OCI-LY7 (cell line): ENCODE measurements at places on chromosomes 3 and 15.
A peak's percentile ranks its signal among the peaks of the same experiment; 100 is the strongest.

GRCh38 chr3:191987831-191988350, 526.9 kb downstream of the PYDC2 start:
- DNase-seq = no peak

- no peak for DNase-seq
Observed at GRCh38 chr3:67578416-67578815, 76.0 kb downstream of the SUCLG2 start.

GRCh38 chr15:65630760-65631159, 9.0 kb downstream of the SLC24A1 start:
- no peak for DNase-seq

GRCh38 chr15:68767833-68768232, 52.9 kb downstream of the ANP32A start:
- no peak for DNase-seq

DNA sequence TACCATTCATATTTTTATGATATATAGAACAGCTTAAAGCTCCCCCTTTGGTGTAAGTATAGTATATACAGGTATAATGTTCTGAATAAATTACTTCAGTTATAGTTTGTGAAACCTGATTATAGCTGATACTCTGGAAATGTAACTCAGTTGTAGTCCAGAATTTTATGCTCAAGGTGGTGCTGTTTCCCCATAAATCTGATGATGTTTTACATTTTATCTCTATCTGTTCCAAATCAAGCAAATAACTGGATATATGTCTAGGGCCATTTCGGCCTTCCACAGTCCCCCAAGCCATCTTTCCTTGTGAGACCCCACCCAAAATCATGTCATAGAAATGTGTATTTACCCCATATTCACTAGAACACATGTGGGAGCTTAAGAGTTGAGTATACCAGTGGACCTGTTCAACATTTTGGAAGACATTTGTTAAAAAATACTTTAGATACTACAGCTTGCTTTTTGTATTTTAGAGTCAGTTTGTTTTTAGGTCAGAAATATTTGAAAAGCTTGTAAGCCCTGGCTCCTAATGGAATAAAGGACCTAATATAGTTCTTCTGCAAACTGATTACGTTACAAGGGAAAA, 107.1 kb downstream of the ATG7 start:
- DNase-seq = peak; percentile 53

GRCh38 chr15:100075229-100075628, 266.5 kb downstream of the ADAMTS17 start:
- no peak for DNase-seq

GRCh38 chr3:153319705-153320554, 157.9 kb downstream of the RAP2B start:
- DNase-seq = no peak

DNA sequence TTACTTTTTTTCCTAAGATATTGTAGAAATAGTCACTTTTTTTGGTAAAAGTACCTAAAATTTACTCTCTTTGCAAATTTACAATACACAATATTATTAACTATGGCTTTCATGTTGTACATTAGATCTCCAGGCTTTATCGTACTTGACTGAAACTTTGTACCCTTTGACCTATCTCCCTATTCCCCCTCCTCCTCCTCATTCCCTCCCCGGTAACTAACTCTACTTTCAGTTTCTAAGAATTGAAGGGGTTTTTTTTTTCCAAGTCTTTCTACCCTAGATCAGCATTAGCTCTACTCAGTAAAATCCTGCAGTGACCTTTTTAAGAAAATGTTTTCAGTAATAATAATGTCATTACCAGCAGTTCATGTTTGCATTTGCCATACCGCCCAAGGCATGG, 10.1 kb downstream of the HACL1 start:
- no peak for DNase-seq

DNA sequence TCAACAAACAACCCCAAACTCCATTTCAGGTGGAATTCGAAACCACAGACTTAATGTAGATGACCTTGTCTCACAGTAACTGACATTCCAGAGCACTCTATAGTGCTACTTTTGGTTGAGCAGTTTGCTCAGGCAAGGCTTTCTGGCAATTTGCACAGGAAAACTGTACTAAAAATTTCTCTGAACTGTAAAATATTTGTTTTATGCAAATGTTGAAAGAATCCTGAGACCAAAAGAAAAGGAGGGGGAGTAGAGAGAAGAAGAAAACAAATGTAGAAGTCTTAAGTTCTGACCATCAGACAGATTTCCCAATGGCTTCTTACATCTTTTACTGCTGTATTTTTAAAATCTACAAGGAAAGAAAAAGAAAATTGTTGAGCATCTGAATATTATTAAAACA, 53.5 kb downstream of the DTWD1 start:
- DNase-seq = no peak

DNA sequence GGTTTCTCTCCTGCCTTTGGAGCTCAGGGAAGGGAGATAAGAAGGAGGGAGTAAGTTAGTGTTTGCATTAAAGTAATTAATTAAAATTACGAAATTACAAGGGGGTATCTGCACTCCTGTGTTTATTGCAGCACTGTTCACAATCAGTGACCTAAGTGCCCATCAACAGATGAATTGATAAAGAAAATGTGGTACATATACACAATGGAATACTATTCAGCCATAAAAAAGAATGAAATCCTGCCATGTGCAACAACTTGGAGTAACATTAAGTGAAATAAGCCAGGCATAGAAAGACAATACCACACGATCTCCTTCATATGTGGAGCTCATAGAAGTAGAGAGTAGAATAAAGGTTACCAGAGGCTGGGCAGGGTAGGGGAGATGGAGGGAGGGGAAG, 202.0 kb downstream of the SHQ1 start:
- no peak for DNase-seq

DNA sequence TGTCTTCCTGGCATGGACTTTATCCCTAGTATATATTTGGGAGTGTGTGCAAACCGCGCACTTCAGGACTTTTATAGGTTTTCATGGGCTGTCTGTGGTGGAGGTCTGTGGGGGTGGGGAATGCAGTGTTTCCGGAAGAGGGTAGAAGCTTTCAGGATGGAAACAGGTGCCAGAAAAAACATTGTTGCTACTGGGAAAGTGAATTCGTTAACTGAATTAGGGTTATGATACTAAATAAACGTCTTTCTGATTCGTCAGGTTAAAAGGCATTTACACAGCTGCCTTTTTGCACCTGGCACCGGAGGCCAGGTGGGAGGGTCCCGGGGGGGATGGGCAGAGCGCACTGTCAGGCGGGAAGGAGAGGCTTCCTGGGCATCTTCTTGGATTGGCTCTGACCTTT, 62.1 kb downstream of the SLCO3A1 start:
- DNase-seq = peak; percentile 82

DNA sequence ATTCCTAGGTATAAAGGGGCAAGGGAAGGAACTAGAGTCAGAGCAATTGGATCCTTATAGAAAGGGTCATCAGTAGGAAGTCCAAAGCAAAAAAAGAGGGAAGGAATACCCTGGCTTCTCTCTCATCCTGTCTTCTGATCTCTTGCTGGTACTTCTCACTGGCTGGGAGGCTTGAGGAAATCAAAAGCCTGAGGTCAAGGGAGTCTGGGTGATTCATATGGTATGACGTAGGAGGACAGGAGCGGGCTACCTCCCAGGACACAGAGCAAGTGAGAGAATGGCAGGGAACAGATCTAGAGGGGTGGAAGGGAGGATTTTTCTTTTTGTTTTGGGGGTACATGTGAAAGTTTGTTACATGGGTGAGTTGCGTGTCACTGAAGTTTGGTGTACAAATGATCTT, 76.0 kb downstream of the CFAP20DC start:
- no peak for DNase-seq

- no peak for DNase-seq
Observed at GRCh38 chr3:14550651-14551611, 10.8 kb upstream of the GRIP2 start.

- no peak for DNase-seq
Observed at GRCh38 chr3:141229132-141229531, 2.5 kb upstream of the PXYLP1 start.

- DNase-seq = no peak
Observed at GRCh38 chr3:94092086-94092485, 29.2 kb downstream of the NSUN3 start.

- DNase-seq = no peak
Observed at GRCh38 chr3:58383904-58384303, 49.7 kb downstream of the PDHB start.

GRCh38 chr3:43126536-43126935, 20.7 kb upstream of the POMGNT2 start:
- no peak for DNase-seq

DNA sequence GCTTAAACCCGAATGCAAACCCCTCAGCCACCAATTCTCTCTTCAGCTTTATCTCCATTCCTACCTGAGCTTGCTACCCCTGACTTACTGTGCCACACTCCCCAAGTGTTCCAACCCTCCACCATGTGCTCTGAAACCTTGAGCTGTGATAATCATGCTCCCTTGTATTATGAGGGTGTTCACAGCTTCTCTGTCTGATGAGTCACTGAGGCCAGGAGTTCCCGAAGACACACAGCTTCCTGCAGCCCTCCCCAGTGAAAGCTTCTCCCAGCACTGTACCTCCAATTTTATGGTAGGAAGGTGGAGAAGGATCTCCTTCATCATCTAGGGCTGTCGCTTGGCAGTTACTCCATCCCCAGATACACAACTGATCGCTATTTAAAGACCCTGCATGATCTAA, 24.9 kb downstream of the STAC start:
- DNase-seq = no peak

GRCh38 chr3:165346503-165346902, 150.3 kb upstream of the SLITRK3 start:
- no peak for DNase-seq

GRCh38 chr15:27767918-27768640, 331.0 kb downstream of the OCA2 start:
- no peak for DNase-seq

DNA sequence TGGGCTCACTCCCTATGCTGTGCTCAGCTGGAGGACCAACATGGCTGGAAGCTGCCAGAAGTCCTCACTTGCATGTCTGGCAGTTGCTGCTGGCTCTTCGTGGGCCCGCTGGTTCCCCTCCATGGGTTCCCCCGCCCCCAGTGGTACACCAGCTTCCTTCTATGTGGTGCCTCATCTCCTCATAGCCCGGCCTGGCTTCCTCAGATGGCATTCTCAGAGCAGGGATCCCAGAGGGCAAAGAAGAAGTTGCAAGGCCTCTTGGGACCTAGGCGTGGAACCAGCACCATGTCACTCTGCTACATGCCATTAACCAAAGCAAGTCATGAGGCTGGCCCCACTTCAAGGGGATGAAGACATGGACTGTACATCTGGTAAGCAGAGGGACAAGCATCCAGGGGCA, 2.9 kb upstream of the CFAP92 start:
- no peak for DNase-seq

GRCh38 chr3:177751770-177752169, 554.5 kb upstream of the TBL1XR1 start:
- peak; percentile 38 for DNase-seq

- no peak for DNase-seq
Observed at GRCh38 chr3:44983484-44983941, 7.5 kb downstream of the EXOSC7 start.

DNA sequence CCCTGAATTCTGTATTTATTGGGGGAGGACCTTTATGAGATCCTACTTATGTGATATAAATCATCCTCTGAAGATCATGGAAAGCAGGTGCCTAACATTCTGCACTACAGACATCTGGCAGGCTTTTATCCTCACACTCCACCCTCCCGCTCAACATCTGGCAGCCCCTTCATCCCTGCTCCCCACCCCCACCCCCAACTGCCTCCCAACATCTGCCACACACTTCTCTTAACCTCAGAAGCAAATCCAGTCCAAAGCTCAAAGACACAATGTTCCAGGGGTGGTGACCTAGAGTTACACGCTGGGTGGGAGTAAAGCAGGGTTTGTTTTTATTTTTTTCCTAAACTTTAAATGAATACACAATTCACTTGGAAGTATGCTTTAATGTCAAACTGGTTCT, 184.5 kb upstream of the ATP11B start:
- DNase-seq = no peak

GRCh38 chr3:43752905-43753304, 62.2 kb downstream of the ABHD5 start:
- no peak for DNase-seq

- DNase-seq = no peak
Observed at GRCh38 chr3:74693696-74694393, 79.4 kb upstream of the CNTN3 start.

GRCh38 chr3:56005196-56005805, 463.0 kb downstream of the ERC2 start:
- no peak for DNase-seq

- no peak for DNase-seq
Observed at GRCh38 chr3:119967353-119968006, 126.8 kb downstream of the GSK3B start.

GRCh38 chr3:119817071-119817470, 35.2 kb downstream of the NR1I2 start:
- DNase-seq = no peak

- no peak for DNase-seq
Observed at GRCh38 chr3:41173926-41174885, 25.1 kb upstream of the CTNNB1 start.

- no peak for DNase-seq
Observed at GRCh38 chr3:159482241-159482993, 506.2 kb upstream of the IL12A start.

DNA sequence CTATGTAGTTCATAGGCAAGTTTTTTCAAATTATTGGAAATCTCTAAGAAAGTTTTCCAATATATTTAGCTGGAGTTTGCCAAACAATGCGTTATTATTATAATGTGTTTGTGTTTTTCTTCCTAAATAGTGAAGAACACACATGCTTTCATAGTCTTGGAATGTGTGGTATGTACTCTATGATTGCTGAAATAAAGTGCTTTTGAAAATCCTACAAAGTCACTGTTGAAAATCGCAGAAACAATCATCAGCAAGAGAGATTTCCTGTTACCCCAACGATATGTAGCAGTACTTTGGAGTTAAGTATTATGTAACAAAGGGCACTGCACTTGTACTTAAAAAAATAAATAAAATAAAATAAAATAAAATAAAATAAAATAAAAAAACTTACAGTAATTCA, 796.2 kb downstream of the NAALADL2 start:
- no peak for DNase-seq

DNA sequence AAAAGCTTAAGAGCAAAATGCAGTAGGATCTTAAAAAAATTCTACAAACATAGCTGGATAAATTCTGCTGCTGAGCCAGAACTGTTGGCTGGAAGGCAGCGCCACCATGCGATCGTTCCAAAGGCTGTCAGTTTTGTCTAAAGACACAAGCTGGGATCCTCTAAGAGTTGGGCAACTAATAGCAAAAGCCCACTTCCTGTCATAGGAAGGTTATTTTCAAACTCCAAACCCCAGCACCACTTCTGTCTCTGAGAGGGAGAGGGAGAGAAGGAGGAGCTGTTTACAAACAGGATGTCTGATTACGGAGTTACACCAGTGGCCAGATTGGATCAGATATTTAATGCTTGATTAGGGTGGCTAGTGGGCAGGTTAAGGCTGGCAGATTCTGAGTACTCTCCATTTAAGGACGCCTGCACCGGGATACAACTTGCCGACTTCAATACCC, 44.0 kb downstream of the EIF4E3 start:
- DNase-seq = no peak

GRCh38 chr3:134840459-134840858, 45.4 kb downstream of the EPHB1 start:
- DNase-seq = no peak

GRCh38 chr3:194103983-194104751, 31.8 kb upstream of the HES1 start:
- peak; percentile 99 for DNase-seq
